ENCODE measurements at places on chromosomes 7 and 10.

DNA sequence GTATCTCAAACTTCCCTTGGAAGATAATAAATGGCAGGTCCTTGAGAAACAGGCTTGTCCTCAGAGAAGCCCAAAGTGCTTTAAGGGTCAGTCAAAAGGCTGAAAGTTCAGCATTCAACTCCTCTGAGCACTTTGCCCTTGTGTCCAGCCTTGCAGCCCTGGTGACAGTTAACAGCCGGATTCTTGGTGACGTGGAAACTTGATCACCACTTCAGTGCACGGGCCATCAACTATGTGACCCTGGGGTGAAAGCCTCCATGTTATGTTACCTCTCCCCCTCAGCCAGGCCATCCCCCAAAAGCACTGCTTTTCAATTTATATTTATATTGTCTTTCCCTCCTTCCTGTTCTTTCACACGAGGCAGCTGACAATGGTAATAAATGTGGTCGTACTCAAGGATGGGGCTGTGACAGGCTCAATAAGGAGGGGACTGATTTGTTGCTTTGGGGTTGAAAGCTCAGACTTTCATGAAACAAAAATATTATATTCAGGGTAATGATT is 164.0 kb upstream of the NRP1 start:
- DNase-seq: no peak

- DNase-seq: no peak
Measured at GRCh38 chr7:137647905-137648565, 198.7 kb downstream of the DGKI start.

- DNase-seq: no peak
Measured at GRCh38 chr7:44709011-44709915, 39.4 kb upstream of the ZMIZ2 start.

- DNase-seq: no peak
Measured at GRCh38 chr7:121049028-121049791, 60.7 kb downstream of the CPED1 start.

GRCh38 chr7:79664884-79665676 is 211.6 kb upstream of the MAGI2 start:
- DNase-seq: no peak

- no peak for DNase-seq
Measured at GRCh38 chr10:106175760-106176377, 988.6 kb downstream of the SORCS1 start.
